ENCODE measurements at places on chromosomes 3 and 15.

DNA sequence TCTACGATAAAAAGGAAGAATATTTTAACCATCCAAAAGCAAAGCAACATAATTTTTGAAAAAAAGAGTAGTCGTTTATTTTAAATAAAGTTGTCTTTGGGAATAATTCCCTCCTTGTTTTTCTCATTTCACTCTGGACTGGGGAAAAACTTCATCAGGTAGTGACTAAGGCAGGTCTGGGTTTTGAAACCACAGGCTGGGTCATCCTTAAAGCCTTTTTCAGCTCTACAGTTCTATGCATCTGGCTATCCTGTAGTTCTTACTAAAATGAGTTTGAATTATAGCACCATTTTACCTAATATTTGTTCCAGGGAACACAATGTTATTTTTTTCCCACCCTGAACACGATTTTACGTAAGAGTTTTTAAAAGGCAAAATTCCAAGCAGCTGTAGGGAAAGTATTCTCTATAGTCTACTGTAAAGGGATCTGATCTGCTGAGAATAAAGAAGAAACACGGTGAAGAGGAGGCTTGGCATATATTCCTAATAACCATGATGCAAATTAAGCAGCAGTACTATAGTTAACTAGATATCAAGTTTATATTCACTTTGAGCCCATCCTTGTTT is 107.7 kb downstream of the OSBPL10 start:
- peak; percentile 42 for DNase-seq

- DNase-seq: peak; percentile 21
These were observed 29.8 kb downstream of the ALS2CL start for GRCh38 chr3:46663591-46664135.

- no peak for DNase-seq
These were observed 40.3 kb downstream of the KCNAB1 start for GRCh38 chr3:156160647-156161046.

DNA sequence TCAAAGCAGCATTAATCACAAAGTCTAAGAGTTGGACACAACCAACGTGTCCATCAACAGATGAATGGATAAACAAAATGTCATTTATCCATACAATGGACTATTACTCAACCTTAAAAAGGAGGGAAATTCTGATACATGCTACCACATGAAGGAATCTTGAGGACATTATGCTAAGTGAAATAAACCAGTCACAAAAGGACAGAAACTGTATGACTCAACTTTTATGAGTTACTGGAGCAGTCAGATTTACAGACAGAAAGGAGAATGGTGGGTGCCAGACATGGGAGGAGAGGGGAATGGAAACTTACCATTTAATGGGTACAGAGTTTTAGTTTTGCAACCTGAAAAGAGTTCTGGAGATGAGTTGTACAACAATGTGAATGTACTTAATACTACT is 43.0 kb upstream of the SEC13 start:
- no peak for DNase-seq

GRCh38 chr3:174168026-174168425 is 691.1 kb upstream of the NAALADL2 start:
- no peak for DNase-seq

- DNase-seq: no peak
These were observed 15.9 kb downstream of the ABTB1 start for GRCh38 chr3:127688416-127689265.

GRCh38 chr3:43926055-43926454 is 235.3 kb downstream of the ABHD5 start:
- no peak for DNase-seq

- DNase-seq: no peak
These were observed 25.5 kb upstream of the B3GNT5 start for GRCh38 chr3:183227586-183227985.
